ENCODE measurements at places on chromosomes 3 and 15.
A peak's percentile ranks its signal among the peaks of the same experiment; 100 is the strongest.

DNA sequence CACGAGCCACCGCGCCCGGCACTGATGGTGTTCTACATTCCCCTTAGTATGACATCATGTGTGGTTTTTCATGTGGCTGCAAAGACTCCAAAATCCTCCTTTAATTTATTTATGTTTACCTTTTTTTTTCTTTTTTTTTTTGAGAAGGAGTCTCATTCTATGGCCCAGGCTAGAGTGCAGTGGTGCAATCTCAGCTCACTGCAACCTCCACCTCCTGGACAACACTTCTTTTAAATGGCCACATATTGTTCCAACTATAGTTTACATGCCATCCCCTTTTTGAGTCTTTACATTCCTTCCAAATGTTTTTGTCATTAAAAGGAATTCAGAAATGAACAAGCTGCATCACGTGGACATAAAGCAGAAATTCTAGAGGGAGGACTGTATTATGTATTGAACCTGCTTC lies 10.3 kb upstream of the CDV3 start:
- no peak for DNase-seq

DNA sequence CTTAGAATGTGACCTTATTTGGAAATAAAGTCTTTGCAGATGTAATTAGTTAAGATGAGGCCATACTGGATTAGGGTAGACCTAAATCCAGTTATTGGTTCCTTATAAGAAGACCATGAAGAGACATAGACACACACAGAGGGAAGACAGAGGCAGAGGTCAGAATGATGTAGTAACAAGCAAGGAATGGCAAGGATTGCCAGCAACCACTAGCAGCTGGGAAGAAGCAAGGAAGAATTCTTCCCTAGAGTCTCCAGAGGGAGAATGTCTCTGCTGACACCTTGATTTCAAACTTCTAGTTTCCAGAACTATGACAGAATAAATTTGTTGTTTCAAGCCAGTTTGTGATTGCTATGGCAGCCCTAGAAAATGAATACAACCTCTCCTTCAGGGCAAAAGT lies 116.7 kb downstream of the WDR76 start:
- no peak for DNase-seq

DNA sequence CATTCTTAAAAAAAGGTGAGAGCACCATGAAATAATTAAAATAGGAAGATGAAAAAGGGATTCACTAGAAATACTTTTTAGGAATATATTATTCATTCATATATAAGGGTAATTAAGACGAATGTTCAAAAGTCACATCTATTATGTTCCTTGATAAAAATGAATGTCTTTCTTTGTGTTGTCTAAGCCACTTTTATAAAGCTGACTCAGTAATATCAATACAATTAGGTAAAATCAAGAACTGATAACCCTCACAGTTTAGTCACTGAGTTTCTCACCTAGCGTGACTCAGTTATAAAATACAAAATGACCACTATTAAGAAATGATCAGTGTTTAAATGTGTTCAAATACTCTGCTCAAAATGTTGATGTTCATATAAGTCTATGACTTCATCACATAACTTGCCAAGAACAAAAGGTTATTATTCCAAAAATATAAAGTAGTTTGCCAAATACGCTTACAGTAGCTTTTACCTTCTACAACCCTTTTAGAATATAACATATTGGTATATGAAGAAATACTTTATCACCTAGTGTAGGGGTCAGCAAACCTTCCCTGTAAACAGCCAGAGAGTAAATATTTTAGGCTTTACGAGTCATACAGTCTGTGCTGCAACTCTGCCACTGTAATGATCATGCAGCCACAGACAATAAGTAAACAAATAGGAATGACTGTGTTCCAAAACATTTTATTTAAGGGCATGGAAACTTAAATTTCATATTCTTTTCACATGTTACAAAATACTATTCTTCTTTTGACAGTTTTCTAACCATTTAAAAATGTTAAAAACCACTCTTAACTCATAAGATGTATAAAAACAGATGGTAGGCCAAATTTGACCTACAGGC lies 369.8 kb downstream of the TBC1D5 start:
- DNase-seq: peak; percentile 9

GRCh38 chr3:194140520-194141414 lies 4.8 kb downstream of the HES1 start:
- peak; percentile 65 for DNase-seq

- DNase-seq: no peak
Observed at GRCh38 chr3:13338996-13339395, 81.1 kb downstream of the NUP210 start.

- no peak for DNase-seq
Observed at GRCh38 chr3:128318275-128318941, 148.3 kb downstream of the DNAJB8 start.

GRCh38 chr3:170614214-170614966 lies 28.5 kb upstream of the SLC7A14 start:
- DNase-seq: peak; percentile 90

- DNase-seq: no peak
Observed at GRCh38 chr3:38476157-38476756, 19.9 kb upstream of the EXOG start.

GRCh38 chr3:37074178-37074577 lies 80.9 kb downstream of the MLH1 start:
- peak; percentile 46 for DNase-seq

- DNase-seq: no peak
Observed at GRCh38 chr3:120726791-120727190, 15.5 kb downstream of the RABL3 start.

DNA sequence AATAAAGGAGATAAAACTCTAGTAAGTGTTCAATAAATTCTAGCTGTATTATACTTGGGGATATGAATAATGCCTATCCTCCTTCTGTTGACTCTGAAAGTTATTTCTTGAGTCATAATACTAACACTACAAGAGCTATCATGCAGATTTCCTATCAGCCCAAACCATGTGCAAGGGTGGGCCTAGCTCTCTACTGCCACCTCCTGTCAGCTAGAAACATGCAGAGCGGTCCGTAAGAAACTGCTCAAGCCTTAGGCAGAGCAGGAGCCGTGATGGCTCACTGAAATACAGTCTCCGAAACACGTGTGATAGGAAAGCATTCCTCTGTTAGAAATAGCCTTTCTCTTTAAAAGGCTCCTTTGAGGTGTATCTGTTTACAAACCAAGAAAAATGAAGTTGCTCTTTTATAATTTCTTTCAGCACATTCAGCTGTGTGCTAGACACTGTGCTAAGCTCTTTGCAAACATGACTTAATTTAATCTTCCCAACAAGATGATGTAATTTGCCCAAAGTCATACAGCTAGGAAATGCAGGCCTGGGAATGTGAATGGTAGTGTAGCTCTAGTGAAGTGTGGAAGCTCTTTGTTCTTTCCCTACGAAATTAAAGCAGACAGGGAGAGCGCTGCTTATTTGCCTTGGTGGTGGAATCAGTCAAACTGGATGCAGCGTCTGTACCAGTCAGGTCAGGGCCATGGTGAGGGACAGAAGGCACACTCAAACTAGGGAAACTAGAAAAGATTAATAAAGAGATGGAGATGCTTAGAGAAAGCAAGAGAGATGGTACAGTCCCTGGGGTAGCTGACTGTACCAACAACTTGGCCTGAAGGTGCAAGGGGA lies 43.1 kb downstream of the MTHFS start:
- DNase-seq: peak; percentile 81

DNA sequence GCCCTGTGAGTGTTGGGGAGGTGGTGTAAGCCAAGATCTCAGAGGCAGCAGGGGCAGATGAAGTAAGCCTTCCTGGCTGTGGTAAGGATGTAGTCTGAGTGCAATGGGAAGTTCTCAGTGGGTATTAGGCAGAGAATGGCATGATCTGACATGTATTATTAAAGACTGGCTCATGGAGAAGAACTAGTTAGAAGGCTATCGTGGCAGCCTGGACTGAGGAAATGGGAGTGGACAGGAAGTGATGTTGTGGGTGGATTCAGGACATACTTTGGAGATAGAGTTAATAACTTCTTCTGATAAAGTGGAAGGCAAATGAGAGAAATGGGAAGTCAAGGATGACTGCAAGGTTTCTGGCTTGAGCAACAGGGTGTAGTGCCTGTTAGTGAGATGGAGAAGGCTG lies 250.9 kb upstream of the CFAP20DC start:
- DNase-seq: peak; percentile 88

DNA sequence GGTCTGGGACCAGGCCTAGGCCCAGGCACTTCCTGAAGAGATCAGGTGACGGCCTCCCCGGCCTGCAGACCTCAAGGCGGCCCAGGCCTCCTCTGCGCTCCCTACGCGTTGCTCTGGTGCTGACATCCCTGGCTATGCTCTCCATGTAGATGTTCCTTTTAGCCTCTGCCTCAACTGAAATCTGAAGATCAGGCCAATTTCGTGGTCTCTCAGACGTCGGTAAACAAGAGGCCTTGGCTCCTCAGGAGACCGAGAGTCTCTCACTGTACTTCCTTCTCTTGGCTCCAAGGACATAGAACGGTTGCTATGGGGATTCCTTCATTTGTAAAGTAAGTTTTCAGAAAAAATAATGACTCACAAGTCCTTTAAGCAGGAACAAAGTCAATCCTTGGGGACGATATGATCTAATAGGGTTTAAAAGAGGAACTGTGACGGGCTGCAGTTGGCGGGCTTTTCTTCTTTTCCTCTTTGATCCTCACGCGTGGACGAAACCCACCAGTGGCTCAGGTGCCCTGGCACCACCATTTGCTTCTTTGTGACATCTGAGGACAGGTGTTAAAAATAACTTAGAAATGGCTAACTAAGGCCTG lies 55.6 kb upstream of the CGNL1 start:
- DNase-seq: no peak

GRCh38 chr15:48307586-48307985 lies 23.6 kb upstream of the DUT start:
- DNase-seq: no peak

GRCh38 chr3:127034195-127034989 lies 51.5 kb downstream of the PLXNA1 start:
- no peak for DNase-seq

GRCh38 chr15:91941871-91942658 lies 88.6 kb downstream of the SLCO3A1 start:
- no peak for DNase-seq

- DNase-seq: peak; percentile 23
Observed at GRCh38 chr3:63967675-63968611, 55.4 kb downstream of the PSMD6 start.

- DNase-seq: no peak
Observed at GRCh38 chr3:72549761-72550581, 298.3 kb downstream of the SHQ1 start.

DNA sequence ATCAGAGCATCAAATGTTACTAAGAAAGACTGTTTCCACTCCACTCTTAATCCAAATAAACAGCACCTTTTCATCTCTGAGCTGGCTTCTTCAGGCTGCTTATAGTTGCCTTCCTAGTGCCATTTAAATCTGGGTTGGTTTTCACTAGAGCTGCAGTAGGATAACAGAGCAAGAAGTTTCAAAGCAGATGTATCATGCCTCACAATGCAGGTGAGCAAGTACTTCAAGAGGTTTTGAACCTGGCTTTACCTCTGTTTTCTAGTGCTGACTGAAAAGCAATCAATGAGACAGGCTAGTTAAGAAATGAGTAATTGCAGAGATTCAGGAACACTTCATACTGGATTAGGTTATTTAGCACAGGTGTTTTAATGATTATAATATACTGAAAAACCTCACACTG lies 147.7 kb upstream of the SATB1 start:
- DNase-seq: no peak

DNA sequence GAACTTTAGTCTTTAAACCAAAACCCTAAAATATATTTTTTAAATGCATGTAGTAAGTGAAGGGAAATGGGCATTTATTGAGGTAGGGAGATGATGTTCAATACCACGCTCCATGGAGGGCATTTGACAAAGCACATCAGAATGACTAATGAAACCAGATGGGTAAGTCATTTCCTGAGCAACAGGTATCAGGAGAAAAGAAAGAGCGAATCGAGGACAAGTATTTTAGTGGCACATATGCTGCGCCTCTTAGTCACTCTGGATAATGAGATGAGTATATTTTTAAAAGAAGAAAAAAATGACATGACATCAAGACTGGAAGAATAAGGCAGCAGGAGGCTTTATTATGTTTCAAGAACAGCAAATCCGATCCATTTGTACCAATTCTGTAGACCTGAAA lies 129.0 kb upstream of the ARHGEF3 start:
- peak; percentile 90 for DNase-seq

Measured in mammary epithelial cell (primary cell).